ENCODE measurements at places on chromosomes 13 and 19.
A peak's percentile ranks its signal among the peaks of the same experiment; 100 is the strongest.

GRCh38 chr13:71489041-71489440, 378.0 kb downstream of the DACH1 start:
- DNase-seq: no peak

DNA sequence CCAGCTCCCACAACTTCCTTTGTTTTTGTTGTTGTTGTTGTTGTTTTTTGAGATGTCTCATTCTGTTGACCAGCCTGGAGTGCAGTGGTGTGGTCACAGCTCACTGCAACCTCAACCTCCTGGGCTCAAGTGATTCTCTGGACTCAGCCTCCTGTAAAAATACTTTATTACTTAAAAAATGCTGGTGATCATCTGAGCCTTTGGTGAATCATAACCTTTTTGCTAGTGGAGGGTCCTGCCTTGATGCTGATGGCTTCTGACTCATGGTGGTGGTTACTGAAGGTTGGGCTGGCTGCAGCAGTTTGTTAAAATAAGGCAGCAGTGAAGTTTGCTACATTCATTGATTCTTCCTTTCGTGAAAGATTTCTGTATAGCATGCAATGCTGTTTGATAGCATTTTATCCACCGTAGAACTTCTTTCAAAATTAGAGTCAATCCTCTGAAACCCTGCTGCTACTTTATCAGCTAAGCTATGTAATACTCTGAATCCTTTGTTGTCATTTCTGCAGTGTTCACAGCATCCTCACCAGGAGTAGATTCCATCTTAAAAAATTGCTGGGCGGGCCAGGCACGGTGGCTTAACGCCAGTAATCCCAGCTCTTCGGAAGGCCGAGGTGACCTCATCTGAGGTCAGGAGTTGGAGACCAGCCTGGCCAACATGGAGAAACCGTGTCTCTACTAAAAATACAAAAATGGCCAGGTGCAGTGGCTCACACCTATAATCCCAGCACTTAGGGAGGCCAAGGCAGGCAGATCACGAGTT, 18.0 kb downstream of the ARHGAP35 start:
- DNase-seq: no peak

DNA sequence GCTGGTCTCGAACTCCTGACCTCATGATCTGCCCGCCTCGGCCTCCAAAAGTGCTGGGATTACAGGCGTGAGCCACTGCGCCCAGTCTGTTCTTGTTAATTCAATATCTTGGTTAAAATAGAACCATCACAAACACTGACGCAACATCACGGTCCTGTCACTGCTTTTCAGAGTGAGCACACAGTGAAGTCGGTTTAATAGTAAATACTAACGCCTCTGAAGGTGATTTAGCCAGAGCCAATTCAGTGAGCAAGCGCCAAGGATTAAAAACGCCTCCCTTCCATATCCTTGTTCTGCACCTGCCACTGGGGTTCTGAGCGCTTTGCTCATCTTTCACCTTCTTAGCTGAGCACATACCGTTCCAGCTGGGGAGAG, 30.3 kb downstream of the LAMP1 start:
- DNase-seq: no peak

DNA sequence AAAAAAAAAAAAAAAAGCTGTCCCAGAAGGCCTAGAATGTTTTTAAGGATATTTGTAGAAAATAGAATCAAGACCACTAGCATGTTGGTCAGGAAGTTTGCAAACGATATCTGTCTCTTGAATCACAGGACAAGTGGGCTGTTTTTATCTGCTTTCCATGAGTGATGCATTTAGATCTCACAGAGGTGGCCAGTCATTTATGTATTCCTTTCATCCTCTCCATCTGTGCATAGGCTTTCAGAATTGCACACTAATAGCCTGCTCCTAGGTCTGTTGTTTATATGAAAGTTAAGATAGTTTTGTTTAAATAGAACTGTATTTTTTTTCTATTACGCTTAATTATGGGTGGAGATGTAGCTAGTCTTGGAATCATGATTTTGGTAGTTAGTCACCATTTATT, 289.5 kb downstream of the SHISA2 start:
- DNase-seq: no peak

DNA sequence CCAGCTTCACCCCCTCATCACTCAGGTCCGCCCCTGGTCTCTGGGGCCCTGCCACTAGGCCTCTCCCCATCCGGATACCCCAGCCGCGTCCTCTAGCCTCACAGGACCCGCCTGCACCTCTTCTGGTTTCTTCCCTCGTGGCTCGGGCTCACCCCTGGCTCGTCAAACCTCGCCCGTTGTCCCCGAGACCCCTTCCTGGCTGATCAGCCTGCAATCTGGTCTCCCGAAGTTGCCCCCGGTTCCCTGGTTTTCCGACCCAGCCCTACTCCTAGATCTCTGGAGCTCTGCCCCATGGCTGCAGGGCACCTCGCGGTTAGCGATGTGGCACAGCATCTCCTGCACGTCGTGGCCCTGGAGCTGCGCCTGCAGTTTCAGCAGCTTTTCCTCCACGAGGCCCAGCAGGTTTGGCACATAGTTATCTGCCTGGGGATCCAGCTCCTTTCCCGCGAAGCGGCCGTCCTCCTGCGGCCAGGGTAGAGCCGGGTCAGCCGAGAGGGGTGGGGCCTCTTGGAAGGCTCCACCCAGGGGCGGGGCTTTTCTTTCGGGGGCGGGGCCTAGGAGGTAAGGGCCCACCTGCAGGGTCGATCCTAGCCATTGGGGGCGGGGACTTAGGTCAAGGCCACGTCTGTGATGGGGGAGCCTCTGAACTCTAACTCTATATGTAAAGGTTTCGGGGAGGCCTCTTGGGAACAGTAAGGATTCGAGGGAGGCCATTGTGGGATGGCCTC, 2.4 kb upstream of the RGL3 start:
- DNase-seq: peak; percentile 41

- no peak for DNase-seq
Measured at GRCh38 chr19:14944456-14944855, 3.2 kb downstream of the OR7C2 start.

DNA sequence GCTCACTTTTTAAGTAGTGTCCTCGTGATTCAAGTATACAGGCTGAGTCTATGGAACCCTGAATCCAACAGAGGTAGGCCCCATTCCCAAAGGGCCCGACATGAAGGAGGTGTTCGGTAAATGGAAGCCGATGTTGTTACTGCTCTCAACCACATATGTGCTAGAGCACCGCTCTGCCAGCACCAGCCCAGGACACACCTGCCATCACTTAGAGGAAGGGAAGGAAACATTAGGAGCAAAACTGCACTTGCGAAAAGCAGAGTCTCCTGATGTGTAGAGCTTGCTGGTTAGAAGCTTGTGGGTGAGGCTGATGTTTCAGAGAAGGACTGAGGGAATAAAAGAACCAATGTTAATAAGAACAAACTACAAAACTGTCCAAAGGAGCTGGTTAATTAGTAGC, 9.4 kb upstream of the CCDC97 start:
- DNase-seq: no peak

- no peak for DNase-seq
Measured at GRCh38 chr13:36787181-36787580, 31.8 kb upstream of the RFXAP start.

- no peak for DNase-seq
Measured at GRCh38 chr13:53020764-53021335, 7.8 kb upstream of the OLFM4 start.

DNA sequence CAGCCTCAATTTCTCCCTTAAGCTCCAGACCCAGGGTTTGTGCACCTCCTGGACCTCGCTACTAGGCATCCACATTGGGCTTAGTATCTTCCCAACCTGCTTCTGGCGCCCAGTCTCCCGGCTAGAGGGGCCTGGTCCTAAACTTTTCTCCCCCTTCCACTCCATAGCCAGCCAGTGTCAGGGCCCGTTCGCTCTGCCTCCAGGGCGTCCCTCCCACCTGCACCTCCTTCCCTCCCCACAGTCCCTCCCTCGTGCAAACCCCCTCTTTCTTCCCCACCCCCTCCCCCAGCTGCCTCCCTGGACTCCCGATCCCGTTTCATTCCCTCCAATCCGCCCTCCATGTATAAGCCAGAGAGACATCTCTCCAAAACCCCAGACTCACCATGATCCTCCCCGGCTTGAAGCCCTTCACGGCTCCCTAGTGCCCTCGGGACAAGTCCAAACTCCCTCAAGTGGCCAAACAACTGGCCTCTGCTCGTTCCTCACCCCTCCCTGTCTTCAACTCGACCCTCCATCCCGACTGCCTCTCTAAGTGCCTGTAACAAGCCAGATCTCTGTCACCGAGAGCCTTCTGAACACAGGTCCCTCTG, 997 bp upstream of the SAMD4B start:
- DNase-seq: no peak

GRCh38 chr13:72151241-72151640, 284.2 kb upstream of the DACH1 start:
- no peak for DNase-seq

DNA sequence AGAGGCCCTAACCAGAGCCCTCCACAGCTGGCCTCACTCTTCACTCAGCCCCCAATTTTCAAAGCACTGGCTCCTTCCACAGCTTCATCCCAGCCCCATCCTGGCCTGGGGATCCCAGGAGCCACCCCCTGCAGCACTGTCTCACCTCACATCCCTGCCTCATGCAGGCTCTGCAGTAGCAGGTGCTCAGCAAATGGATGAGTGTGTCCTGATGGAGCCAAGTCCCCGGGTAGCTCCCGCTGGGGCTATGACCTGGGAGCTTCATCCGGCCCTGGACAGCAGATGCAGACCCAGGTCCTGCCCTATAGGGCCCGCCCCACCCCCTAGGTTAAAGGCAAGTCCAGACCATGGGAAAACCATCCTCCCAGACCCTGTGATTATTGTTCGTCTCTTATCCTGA, 143.2 kb upstream of the ZNF507 start:
- DNase-seq: no peak

- DNase-seq: no peak
Measured at GRCh38 chr19:31100981-31101380, 248.3 kb downstream of the TSHZ3 start.

DNA sequence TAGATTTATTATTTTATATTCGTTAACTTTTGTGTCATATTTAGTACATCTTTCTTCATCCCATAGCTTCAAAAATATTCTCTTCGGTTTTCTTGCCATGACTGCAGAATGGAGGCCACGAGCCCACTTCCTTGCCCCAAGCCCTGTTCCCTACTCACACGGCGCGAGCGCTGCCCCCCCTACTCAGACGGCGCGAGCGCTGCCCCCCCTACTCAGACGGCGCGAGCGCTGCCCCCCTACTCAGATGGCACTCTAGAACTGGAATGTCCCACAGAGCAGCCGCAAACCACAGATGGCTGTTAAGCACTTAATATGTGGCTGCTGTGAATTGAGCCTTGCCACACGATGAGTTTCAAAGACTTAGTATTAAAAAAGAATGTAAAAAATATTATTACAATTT, 102.2 kb upstream of the PEG3 start:
- no peak for DNase-seq

- no peak for DNase-seq
Measured at GRCh38 chr13:57640607-57641006, 9.1 kb downstream of the PCDH17 start.

- DNase-seq: no peak
Measured at GRCh38 chr13:76969488-76970365, 21.4 kb downstream of the ACOD1 start.

GRCh38 chr13:103101500-103101899, 35.3 kb upstream of the SLC10A2 start:
- DNase-seq: no peak

- DNase-seq: peak; percentile 10
Measured at GRCh38 chr13:78593652-78594455, 9.5 kb downstream of the POU4F1 start.

DNA sequence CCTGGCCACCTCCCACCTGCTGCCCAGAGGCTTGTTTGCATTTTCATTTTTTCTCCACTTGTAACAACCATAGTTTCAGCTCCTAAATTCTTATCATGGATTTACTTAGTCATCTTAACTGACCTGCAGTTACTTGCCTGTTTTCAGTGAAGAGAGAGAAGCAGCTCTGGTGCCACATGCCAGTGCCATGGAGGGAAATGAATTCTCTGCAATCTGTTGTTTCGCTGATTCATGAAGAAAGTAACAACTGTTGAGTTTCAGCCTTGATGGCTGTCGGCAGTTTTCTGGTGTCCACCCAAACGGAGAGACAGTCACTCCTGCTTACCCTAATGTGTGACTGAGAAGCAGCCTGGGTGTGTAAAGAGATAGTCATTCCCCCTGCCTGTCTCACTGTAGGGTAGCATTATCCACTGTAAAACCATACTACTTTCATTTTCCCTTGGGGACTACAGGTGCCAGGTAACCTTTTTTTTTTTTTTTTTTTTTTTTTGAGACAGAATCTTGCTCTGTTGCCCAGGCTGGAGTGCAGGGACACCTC, 116.1 kb downstream of the DNAJC3 start:
- no peak for DNase-seq

GRCh38 chr13:111914241-111915103, 152.5 kb upstream of the SOX1 start:
- no peak for DNase-seq

GRCh38 chr13:58773280-58773859, 1141.8 kb downstream of the PCDH17 start:
- no peak for DNase-seq

DNA sequence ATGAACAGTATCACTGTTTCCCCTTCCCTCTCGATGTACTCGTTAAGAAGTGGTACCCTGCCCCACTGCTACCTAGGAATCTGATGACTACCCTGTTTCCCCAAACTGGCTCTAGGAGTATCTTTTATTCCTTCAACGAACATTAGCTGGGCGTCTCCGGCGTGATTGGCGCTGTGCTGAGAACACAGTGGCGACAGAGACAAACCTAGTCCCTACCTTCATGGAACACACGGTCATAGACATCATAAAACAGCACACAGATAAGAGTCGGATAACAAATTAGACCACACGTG, 730 bp downstream of the SYMPK start:
- DNase-seq: peak; percentile 9

DNA sequence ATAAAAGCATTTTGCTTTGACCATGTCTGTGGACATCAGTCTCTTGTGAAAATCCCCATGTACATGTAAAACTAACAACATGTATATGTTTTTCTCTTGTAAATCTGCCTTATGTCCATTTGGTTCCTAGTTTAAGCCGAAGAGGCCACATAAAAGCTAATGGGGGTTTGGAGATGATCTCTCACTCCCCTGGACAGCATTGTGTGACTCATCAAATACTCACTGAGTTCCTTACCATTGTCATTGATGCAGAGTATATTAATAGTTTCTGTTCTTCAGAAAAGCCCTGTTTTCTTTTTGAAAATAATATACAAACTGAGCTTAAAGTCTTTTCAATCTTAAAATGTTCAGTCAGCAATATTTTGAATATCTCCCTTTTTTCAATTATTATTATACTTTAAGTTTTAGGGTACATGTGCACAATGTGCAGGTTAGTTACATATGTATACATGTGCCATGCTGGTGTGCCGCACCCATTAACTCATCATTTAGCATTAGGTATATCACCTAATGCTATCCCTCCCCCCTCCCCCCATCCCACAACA, 536.7 kb upstream of the HTR2A start:
- DNase-seq: no peak

GRCh38 chr13:51235756-51236490, 13.7 kb downstream of the FAM124A start:
- no peak for DNase-seq

GRCh38 chr19:35136231-35136630, 1.4 kb upstream of the LGI4 start:
- no peak for DNase-seq

- no peak for DNase-seq
Measured at GRCh38 chr13:113044391-113045114, 61.0 kb upstream of the F7 start.
